Transverse colon (tissue), 4 donors: ENCODE measurements at places on chromosomes 3 and 15.

GRCh38 chr15:65942436-65942835 lies 73.1 kb downstream of the RAB11A start:
- no peaks in the 10 kb centered on the region for H3K36me3 ChIP-seq
- no peak for DNase-seq
- no peak overlapping the region for H3K4me3 ChIP-seq
- no peaks in the 10 kb centered on the region for H3K27me3 ChIP-seq
- no peaks in the 10 kb centered on the region for H3K4me1 ChIP-seq
- H3K27ac ChIP-seq = no peak overlapping the region

DNA sequence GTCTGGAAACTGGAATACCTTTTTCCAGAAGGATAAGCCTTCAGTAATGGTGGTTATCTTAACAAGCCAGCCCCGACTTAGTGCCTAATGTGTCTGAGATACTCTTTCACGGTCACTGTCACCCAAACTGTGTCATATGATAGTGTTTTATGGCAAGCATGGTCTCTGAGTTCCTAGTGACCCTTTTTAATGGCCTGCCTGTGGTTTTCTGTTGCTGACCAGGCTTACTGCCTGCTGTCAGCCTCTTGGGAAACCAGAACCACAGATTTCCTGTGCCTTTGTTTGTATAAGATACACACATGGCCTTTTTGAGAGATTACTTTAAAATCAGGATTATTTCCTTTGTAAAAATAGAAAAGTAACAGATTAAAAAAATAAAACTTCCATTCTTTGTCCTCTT lies 22.4 kb downstream of the HPS3 start:
- no peak overlapping the region for H3K4me3 ChIP-seq
- H3K27ac ChIP-seq = no peak overlapping the region
- peaks cover 22% of the 10 kb centered on the region for H3K36me3 ChIP-seq
- H3K27me3 ChIP-seq = no peaks in the 10 kb centered on the region
- no peaks in the 10 kb centered on the region for H3K4me1 ChIP-seq

DNA sequence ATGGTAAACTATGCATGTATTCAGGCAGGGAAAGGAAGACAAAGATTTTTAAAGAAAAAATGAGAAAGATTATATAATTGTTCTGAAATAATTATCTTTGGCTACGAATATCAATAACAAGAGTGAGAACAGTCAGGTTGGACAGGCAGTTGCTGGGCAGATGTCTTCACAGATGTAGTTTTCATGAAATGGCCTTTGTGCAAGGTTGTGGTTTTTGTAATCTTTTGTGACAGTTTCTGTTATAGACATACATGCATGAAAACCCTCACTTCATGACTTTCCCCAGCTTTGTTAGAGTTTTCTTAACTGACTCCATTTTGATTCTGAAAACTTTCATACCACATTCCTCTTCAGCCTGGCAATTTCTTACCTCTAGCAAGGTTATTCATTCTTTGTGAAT lies 34.9 kb upstream of the SLC25A36 start:
- no peaks in the 10 kb centered on the region for H3K4me1 ChIP-seq
- peaks cover 5% of the 10 kb centered on the region for H3K27me3 ChIP-seq
- H3K36me3 ChIP-seq = no peaks in the 10 kb centered on the region
- H3K4me3 ChIP-seq = no peak overlapping the region
- no peak overlapping the region for H3K27ac ChIP-seq
- no peak for DNase-seq

DNA sequence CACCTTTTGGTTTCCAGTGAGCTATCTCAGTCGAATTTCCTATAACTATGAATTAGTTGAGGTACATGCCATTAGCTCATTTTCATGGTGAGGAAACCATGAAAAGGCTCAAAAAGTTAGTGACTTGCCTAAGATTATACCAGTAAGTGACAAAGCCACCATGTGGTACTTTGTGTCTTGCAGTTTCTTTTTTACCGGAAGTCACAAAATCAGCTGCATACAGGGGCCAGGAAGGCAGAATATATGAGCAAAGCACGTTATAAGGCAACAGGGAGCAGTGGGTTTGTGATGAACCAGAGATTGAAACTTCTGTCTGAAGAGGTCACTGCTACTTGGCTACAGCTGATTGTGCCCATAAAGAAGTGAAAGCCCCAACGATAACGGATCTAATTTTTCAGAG lies 50.3 kb downstream of the CMTM8 start:
- no peaks in the 10 kb centered on the region for H3K27me3 ChIP-seq
- no peak for DNase-seq
- H3K27ac ChIP-seq = no peak overlapping the region
- no peak overlapping the region for H3K4me3 ChIP-seq
- H3K4me1 ChIP-seq = no peaks in the 10 kb centered on the region

DNA sequence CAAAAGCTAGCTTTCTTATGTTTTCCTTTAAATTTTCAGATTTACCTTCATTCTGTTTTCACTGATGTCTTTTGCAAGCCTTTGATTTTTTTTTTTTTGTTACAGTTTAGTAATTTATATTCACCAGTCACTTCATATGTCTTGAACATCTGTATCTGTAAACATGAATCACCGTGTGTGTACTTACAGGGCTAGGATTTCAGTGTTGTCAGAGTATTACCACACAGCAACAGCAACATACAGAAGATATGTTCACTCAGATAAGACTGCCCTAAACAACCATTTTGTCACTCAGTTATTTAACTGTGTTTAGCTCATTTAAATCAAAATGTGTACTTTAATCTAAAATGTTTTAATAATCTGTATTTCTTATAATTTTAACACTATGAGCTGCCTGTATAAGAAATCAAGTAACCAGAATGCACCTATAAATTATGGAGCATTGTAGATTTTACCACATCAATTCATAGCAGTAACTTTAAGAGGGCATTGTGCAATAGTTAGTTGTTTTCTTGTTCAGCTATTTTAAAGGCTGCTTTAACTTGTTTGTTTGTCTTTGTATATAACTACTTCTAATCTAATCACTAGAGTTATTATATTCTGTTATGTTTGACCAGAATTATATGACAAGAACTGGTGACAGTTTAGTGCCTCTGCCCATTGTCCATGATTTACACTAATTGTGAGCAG lies 50.4 kb downstream of the GHSR start:
- H3K36me3 ChIP-seq = peaks cover 12% of the 10 kb centered on the region
- H3K27ac ChIP-seq = no peak overlapping the region
- no peaks in the 10 kb centered on the region for H3K4me1 ChIP-seq
- no peak overlapping the region for H3K4me3 ChIP-seq
- DNase-seq = no peak
- H3K27me3 ChIP-seq = no peaks in the 10 kb centered on the region

- DNase-seq = no peak
- no peaks in the 10 kb centered on the region for H3K27me3 ChIP-seq
- H3K27ac ChIP-seq = no peak overlapping the region
These were observed 36.7 kb upstream of the SECISBP2L start for GRCh38 chr15:49082960-49083359.

- H3K4me3 ChIP-seq = no peak overlapping the region
- H3K27me3 ChIP-seq = no peaks in the 10 kb centered on the region
- no peaks in the 10 kb centered on the region for H3K36me3 ChIP-seq
- DNase-seq = no peak
- no peak overlapping the region for H3K27ac ChIP-seq
These were observed 14.6 kb upstream of the IL17RD start for GRCh38 chr3:57179580-57180410.

DNA sequence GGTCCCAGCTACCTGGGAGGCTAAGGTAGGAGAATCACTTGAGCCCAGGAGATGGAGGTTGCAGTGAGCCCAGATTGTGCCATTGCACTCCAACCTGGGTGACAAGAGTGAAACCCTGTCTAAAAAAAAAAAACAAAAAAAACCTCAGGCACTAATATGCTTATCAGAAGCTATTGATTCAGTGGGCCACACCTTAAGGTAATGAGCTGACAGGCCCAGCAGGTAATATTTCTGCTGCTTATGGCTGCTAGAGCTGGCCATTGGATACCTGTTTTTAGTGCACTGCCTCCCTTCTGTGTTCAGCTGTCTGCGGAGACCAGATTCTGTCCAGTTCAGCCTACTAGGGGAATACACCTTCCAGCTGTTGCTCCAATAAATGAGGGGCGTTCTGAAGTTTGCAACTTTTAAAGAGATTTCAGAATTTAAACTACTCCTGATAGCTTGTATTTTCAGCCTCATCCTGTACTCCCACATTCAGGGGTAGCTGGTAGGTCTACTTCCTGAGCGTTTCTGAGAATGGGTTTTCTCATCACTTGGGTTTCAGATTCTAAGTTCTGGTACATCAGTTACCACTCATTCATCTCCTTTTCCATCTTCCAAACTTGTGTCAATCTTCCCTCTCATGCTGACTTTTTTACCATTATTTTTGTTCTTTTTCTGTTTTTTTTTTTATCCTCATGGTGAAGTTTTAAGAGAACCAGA lies 69.0 kb downstream of the ATP11B start:
- no peak for DNase-seq
- no peaks in the 10 kb centered on the region for H3K27me3 ChIP-seq
- H3K4me1 ChIP-seq = no peaks in the 10 kb centered on the region
- peaks cover 37% of the 10 kb centered on the region for H3K36me3 ChIP-seq

DNA sequence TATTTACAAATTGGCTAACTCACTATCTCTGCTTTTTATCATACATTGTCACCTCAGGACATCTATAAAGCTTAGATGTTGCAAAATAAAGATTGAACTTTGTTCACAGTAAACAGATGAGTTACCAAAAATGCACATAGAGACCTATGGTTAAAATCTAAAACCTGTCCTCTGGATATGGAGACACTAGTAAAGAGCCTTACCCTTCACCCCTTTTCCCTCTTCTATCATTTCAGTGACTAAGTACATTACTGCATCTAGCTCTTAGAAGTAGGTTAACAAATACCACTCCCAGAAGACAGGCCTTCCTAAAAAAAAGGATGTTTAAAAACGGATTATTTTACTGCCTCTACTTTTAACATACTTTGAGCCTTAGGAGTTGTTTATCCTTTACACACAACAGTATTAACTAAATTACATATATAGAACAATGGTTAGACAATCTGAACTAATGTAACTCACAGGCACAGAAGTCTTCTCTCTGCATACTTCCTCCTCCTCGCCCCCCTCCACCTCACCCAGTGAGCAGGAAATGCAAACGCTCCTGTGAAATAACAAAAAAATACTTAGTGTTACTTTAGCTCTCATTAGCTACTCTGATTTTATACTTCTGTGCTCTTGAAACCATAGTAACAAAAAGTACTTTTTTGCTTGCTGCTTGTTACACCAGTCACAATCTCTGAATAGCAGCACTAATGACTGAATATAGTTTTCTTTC lies 23.3 kb downstream of the IREB2 start:
- no peak for DNase-seq
- no peaks in the 10 kb centered on the region for H3K27me3 ChIP-seq
- H3K36me3 ChIP-seq = peaks cover 14% of the 10 kb centered on the region
- H3K27ac ChIP-seq = no peak overlapping the region
- H3K4me1 ChIP-seq = peaks cover 22% of the 10 kb centered on the region

- H3K27me3 ChIP-seq = no peaks in the 10 kb centered on the region
- H3K4me3 ChIP-seq = no peak overlapping the region
- peak overlapping the region; percentile 75 for H3K27ac ChIP-seq
- H3K4me1 ChIP-seq = peaks cover 15% of the 10 kb centered on the region
- no peaks in the 10 kb centered on the region for H3K36me3 ChIP-seq
- peak; percentile 74 for DNase-seq
These were observed 30.2 kb upstream of the USP3 start for GRCh38 chr15:63473999-63474809.

- H3K4me1 ChIP-seq = no peaks in the 10 kb centered on the region
- H3K4me3 ChIP-seq = no peak overlapping the region
- DNase-seq = no peak
- no peak overlapping the region for H3K27ac ChIP-seq
These were observed 582.9 kb upstream of the PPP2R3A start for GRCh38 chr3:135382621-135383020.

DNA sequence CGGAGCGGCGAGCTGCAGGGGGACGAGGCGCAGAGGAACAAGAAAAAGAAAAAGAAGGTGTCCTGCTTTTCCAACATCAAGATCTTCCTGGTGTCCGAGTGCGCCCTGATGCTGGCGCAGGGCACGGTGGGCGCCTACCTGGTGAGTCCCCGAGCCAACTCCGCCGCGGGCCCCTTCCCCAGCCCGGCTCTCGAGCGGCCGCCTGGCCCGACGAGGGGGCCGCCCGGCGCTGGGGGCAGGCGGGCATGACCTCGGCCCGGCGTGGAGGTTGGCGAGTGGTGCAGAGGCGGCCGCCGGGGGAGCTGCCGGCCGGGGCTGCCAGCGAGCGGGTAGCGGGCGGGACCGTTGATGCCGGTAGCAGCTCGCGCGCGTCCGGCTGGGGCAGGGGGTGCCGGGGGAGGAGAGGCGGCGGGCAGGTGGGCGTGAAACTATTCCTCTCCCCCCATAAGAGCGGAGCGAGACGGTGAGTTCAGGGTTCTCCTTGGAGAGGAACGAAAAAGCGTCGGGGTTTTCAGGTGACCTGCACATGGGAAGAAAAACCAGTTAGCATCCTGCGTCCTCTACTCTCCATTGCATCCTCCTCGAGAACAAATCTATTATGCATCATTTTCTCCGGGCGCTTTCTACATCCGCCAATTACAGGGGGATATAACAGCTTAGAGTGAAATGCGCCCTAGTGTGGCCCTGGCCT lies 585 bp downstream of the SLCO3A1 start:
- H3K4me3 ChIP-seq = peak overlapping the region; percentile 77
- peak; percentile 57 for DNase-seq
- H3K4me1 ChIP-seq = peaks cover 35% of the 10 kb centered on the region

DNA sequence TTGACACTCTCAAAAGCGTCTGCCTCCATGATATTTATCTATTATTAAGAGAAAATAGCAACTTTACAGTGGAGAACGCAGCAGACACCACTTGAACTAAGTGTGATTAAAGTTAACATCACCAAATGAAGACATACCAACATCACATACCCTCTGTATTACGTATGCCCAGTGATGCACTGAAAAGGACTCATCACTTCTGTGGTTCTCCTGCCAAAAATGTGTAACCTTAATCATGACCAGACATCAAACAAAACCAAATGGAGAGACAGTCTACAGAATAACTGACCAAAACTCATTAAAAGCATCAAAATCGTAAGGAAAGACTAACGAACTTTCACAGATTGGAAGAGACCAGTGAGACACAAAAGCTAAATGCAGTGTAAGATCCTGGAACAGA lies 103.2 kb downstream of the PPP2R3A start:
- no peaks in the 10 kb centered on the region for H3K36me3 ChIP-seq
- H3K4me3 ChIP-seq = no peak overlapping the region
- H3K27me3 ChIP-seq = no peaks in the 10 kb centered on the region

DNA sequence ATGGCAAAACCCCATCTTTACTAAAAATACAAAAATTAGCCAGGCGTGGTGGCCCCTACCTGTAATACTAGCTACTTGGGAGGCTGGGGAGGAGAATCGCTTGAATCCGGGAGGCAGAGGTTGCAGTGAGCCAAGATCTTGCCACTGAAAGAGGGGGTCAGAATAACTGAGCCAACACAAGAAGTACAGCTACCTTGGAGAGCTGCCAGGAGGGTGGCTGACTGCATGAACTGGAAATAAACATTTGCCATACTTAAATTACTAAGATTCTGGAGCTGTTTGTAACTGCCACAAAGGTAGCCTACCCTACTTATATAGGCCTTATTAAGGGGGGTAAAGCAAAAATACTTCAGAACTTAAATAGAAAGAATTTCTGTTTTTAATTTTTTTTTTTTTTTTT lies 15.4 kb upstream of the PIK3CB start:
- DNase-seq = no peak
- H3K27me3 ChIP-seq = no peaks in the 10 kb centered on the region
- no peak overlapping the region for H3K4me3 ChIP-seq
- no peak overlapping the region for H3K27ac ChIP-seq

- H3K27ac ChIP-seq = peak overlapping the region; percentile 96
- peaks cover 40% of the 10 kb centered on the region for H3K4me1 ChIP-seq
- no peak for DNase-seq
- H3K4me3 ChIP-seq = no peak overlapping the region
These were observed 7.9 kb downstream of the AMOTL2 start for GRCh38 chr3:134366221-134366927.
